ENCODE measurements at places on chromosomes 5 and 9.
A peak's percentile ranks its signal among the peaks of the same experiment; 100 is the strongest.

GRCh38 chr5:119389288-119390030 lies 33.6 kb downstream of the TNFAIP8 start:
- H3K27me3 ChIP-seq: no peaks in the 10 kb centered on the region
- H3K36me3 ChIP-seq: peaks cover 14% of the 10 kb centered on the region
- no peak overlapping the region for H3K4me3 ChIP-seq
- peaks cover 23% of the 10 kb centered on the region for H3K4me1 ChIP-seq
- no peak overlapping the region for H3K27ac ChIP-seq
- DNase-seq: no peak

- H3K4me1 ChIP-seq: peaks cover 12% of the 10 kb centered on the region
- DNase-seq: no peak
- H3K27ac ChIP-seq: no peak overlapping the region
- H3K27me3 ChIP-seq: no peaks in the 10 kb centered on the region
Measured at GRCh38 chr5:146623666-146624065, 107.7 kb upstream of the GPR151 start.

DNA sequence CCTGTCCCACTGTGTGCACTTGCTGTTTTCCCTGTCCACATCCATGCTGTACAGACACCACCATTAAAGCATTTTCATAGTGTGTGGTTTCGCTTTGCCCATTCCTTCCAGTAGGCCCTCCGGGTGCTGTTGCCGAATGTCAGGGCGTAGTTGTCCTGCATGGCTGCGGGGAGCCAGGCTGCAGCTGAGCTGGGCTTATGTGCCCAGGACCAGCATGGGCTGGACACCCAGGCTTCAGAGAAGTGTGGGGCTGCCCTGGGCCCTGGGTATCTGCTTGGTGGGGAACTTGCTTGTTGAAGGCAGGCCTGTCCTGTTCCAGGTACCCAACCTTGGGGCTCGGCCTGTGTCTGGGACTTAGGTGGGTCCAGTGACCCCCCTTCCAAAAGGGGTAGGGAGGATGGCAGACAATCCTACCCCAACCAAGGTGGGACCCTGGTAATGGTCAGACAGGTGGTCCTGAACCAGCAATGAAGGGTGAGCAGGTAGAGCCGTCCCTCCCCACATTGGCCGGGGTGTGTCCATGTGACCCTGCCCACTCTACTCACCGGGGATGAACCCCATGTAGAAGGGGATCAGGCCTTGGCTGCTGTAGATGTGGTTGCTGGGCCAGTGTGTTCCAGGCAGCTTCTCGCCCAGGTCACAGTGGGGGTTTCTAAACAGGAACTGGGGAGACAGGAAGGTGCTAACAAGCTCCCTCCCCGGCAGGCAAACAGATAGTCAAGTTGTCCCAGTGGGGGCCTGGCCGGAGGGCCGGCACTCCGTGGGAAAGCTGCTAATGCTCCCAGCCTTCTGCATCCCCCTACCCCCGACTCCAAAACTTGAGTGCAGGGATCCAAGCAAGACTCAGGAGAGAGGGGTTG lies 2.8 kb downstream of the TUBB4B start:
- peaks cover 10% of the 10 kb centered on the region for H3K4me1 ChIP-seq
- no peak overlapping the region for H3K27ac ChIP-seq
- no peak overlapping the region for H3K4me3 ChIP-seq
- DNase-seq: no peak

- no peak overlapping the region for H3K4me3 ChIP-seq
- H3K27me3 ChIP-seq: no peaks in the 10 kb centered on the region
- no peak overlapping the region for H3K27ac ChIP-seq
- DNase-seq: no peak
Measured at GRCh38 chr5:54556141-54556540, 38.6 kb downstream of the SNX18 start.

GRCh38 chr9:2966565-2967300 lies 122.8 kb upstream of the PUM3 start:
- H3K27ac ChIP-seq: no peak overlapping the region
- no peaks in the 10 kb centered on the region for H3K27me3 ChIP-seq
- H3K36me3 ChIP-seq: no peaks in the 10 kb centered on the region
- no peaks in the 10 kb centered on the region for H3K4me1 ChIP-seq

- no peak overlapping the region for H3K4me3 ChIP-seq
- no peaks in the 10 kb centered on the region for H3K36me3 ChIP-seq
- DNase-seq: no peak
- H3K27me3 ChIP-seq: no peaks in the 10 kb centered on the region
- H3K27ac ChIP-seq: no peak overlapping the region
- peaks cover 12% of the 10 kb centered on the region for H3K4me1 ChIP-seq
Measured at GRCh38 chr5:170773024-170773985, 10.2 kb upstream of the GABRP start.

GRCh38 chr5:74422671-74423070 lies 217.9 kb downstream of the ENC1 start:
- H3K27me3 ChIP-seq: no peaks in the 10 kb centered on the region
- H3K4me3 ChIP-seq: no peak overlapping the region
- no peaks in the 10 kb centered on the region for H3K4me1 ChIP-seq
- no peak for DNase-seq
- H3K36me3 ChIP-seq: no peaks in the 10 kb centered on the region

- H3K36me3 ChIP-seq: no peaks in the 10 kb centered on the region
Measured at GRCh38 chr5:40906351-40906751, 2.9 kb upstream of the C7 start.

DNA sequence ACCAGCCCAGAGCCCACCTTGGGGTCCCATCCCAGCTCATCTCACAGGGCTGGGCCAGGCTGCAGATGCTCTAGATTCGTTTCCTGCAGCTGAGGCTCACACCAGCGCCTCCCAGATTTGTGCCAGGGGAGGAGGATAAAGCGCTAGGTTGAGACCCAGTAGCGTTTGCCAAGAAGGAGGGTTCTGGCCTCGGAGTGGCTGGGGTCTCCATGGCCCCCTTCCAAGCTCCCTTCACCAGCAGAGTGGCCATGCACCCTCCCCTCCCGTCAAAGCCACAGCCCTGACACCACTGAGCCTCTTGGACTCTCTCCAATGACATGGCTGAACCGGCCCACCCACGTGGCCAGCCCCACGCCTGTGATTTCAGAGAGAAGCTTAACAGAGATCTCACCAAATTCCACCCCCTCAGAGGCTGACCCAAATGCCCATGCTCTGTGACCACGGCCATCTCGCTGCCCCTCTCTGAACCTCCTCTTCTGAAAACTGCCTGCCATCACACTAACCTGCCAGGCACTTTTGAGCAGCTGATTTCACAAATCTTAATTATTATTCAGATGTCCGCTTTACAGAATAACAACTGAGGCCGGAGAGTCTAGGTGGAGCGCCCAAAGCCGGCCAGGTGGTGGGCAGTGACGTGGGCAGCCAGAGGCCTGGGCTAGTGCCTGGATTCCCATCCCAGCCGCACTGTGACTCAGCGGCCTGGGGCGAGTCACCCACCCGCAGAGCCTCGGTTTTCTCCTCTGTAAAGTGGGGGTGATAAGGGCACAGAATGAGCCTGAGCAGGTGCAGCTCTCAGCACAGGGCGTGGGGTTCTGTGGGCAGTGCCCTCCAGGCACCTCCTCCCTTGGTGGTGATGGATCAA lies 155.7 kb downstream of the C9orf50 start:
- peaks cover 6% of the 10 kb centered on the region for H3K4me1 ChIP-seq
- H3K36me3 ChIP-seq: no peaks in the 10 kb centered on the region
- H3K27me3 ChIP-seq: no peaks in the 10 kb centered on the region
- no peak overlapping the region for H3K27ac ChIP-seq
- no peak for DNase-seq

- H3K27me3 ChIP-seq: peaks cover 14% of the 10 kb centered on the region
- H3K27ac ChIP-seq: no peak overlapping the region
- no peak for DNase-seq
Measured at GRCh38 chr5:1963358-1963757, 80.6 kb upstream of the IRX4 start.

GRCh38 chr5:149166591-149167100 lies 25.4 kb downstream of the ABLIM3 start:
- H3K36me3 ChIP-seq: no peaks in the 10 kb centered on the region
- DNase-seq: no peak
- no peak overlapping the region for H3K4me3 ChIP-seq
- H3K27me3 ChIP-seq: no peaks in the 10 kb centered on the region

GRCh38 chr5:111946556-111946955 lies 189.6 kb upstream of the NREP start:
- no peak for DNase-seq
- H3K27me3 ChIP-seq: no peaks in the 10 kb centered on the region
- H3K27ac ChIP-seq: no peak overlapping the region
- H3K4me3 ChIP-seq: no peak overlapping the region

DNA sequence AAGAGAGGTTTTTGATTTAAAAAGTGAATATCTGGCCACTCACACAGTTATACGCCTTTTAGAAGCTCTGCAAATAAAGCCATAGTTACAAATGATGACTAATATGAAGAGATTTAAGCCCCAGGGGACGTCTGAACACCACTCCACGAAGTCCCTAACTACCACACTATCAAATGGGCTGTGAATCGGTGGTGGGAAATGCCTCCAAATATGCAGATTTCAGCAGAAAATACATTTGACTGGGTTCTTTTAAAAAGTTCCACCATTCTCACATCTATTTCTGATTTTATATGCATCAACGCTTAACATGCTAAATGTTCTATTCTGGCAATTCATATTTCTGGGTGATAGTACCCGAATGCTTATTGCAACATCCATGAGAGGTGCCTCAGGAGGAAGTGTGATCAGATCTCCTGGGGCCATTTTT lies 22.5 kb downstream of the TICAM2 start:
- no peaks in the 10 kb centered on the region for H3K36me3 ChIP-seq
- no peak overlapping the region for H3K27ac ChIP-seq
- DNase-seq: no peak
- no peaks in the 10 kb centered on the region for H3K27me3 ChIP-seq

DNA sequence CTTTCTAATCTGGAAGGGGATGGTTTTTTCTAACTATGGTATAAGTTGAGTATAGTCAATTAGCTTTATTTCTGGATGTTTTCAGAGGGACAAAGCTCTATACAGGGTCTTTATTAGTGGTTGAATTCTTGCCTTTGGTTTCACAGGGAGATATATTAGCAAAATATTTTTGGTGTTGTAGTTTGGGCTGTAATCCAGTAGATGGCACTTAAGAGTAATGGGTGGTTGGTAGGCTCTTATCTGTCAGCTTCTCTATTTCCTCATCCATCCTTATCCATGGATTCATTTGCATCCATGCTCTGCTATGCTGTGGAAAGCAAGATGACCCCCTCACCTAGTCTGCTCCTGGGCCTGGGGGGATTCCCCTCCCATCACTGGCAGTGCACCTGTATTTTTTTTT lies 363.6 kb upstream of the CYLC2 start:
- H3K4me3 ChIP-seq: no peak overlapping the region
- H3K4me1 ChIP-seq: no peaks in the 10 kb centered on the region
- no peak overlapping the region for H3K27ac ChIP-seq
- H3K36me3 ChIP-seq: no peaks in the 10 kb centered on the region
- peak; percentile 40 for DNase-seq

GRCh38 chr5:82314964-82315758 lies 37.0 kb upstream of the RPS23 start:
- H3K36me3 ChIP-seq: no peaks in the 10 kb centered on the region
- H3K27ac ChIP-seq: no peak overlapping the region

GRCh38 chr5:157877821-157878220 lies 18.9 kb upstream of the CLINT1 start:
- H3K36me3 ChIP-seq: no peaks in the 10 kb centered on the region
- H3K27ac ChIP-seq: no peak overlapping the region
- DNase-seq: no peak
- no peaks in the 10 kb centered on the region for H3K4me1 ChIP-seq
- H3K4me3 ChIP-seq: no peak overlapping the region
- no peaks in the 10 kb centered on the region for H3K27me3 ChIP-seq

DNA sequence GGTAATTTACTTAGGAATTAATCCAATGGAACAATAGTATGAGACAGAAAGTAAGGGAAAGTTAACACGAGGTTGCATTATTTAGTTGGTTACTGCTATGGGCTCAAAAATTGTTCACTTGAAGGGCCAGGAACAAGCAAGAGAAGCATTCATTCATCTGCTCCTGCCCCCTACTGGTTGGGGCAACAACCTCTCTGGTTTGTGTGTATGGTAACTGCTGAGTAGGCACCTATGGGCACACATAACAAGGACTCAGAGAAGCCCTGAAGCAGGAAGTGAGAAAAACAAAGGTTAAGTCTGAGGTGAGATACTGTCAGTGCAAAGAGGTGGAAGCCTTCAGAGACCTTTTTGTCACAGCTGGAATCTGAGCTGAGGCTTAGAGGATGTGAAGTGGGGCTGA lies 34.4 kb upstream of the RANBP6 start:
- peaks cover 24% of the 10 kb centered on the region for H3K4me1 ChIP-seq
- no peak overlapping the region for H3K27ac ChIP-seq
- no peaks in the 10 kb centered on the region for H3K36me3 ChIP-seq
- peak; percentile 83 for DNase-seq

DNA sequence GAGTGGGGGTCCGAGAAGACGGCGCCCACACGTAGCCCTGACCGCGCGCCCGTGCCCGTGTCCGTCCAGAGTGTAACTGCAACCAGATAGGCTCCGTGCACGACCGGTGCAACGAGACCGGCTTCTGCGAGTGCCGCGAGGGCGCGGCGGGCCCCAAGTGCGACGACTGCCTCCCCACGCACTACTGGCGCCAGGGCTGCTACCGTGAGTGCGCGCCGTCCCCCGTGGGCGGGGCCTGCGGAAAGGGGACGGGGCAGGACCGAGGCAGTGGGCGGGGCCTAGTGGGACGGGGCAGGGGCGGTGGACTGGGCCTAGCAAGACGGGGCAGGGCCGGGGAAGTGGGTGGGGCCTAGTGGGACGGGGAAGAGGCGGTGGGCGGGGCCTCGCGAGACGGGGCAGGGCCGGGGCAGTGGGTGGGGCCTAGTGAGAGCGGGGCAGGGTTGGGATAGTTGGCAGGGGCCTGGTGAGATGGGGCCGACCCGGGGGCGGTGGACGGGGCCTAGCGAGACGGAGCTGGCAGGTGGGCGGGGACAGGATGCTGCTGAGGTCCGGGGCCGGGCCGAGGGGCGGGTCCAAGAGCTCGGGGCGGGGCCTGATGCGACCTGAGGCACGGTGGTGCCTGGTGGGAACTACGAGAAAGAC lies 79.1 kb downstream of the NTNG2 start:
- H3K27me3 ChIP-seq: peaks cover 54% of the 10 kb centered on the region
- H3K4me1 ChIP-seq: no peaks in the 10 kb centered on the region
- no peaks in the 10 kb centered on the region for H3K36me3 ChIP-seq
- H3K4me3 ChIP-seq: peak overlapping the region; percentile 78
- DNase-seq: peak; percentile 97
- no peak overlapping the region for H3K27ac ChIP-seq

- H3K4me3 ChIP-seq: no peak overlapping the region
- H3K36me3 ChIP-seq: peaks cover 5% of the 10 kb centered on the region
- no peak for DNase-seq
- peaks cover 59% of the 10 kb centered on the region for H3K4me1 ChIP-seq
- H3K27ac ChIP-seq: no peak overlapping the region
- H3K27me3 ChIP-seq: no peaks in the 10 kb centered on the region
Measured at GRCh38 chr5:6719417-6719816, 6.2 kb downstream of the TENT4A start.

All from MM.1S (cell line).